Esophagus muscularis mucosa (tissue), 4 donors: ENCODE measurements at places on chromosomes 3 and 15. TPM values are rescaled to one million over a fixed set of nuclear protein-coding genes. Genes with fewer than 3 reads are reported as not detected.

- no peak for DNase-seq
These were observed 251.1 kb downstream of the ULK4 start for GRCh38 chr3:41710646-41711388.

DNA sequence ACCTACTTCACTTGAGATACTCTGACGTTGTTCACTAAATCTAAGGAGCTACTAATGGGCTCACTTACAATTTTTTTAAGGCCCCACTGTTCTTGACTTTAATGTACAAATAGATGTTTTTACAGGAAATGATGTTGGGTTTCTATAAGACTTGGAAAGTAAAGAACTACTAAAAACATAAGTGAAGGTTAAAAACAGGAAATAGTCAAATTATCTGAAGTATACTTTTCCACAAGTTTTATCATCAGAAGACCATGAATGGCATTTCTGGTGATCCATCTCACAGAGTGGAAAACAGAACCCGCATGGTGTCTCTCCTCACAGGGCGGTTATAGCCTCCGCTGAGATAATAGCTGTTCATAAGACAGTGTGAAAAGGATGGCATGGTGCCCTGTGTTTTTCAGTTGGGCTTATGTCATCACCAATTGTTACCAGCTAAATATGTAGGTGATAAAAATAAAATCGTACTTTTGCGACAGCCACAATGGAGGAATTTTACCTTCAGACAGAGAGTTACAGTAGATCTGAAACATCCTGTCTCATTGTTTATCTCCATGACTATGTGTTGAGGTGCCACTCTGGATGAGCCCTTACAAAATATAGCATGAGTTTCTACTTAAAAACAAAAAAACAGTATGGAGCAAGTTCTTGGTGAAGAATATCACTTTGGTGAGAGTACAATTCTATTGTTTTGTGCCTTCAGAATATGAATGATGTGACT lies 462.4 kb downstream of the RAP2B start:
- DNase-seq, result no peak

SLC28A2 gene
- not detected for total RNA-seq

DNA sequence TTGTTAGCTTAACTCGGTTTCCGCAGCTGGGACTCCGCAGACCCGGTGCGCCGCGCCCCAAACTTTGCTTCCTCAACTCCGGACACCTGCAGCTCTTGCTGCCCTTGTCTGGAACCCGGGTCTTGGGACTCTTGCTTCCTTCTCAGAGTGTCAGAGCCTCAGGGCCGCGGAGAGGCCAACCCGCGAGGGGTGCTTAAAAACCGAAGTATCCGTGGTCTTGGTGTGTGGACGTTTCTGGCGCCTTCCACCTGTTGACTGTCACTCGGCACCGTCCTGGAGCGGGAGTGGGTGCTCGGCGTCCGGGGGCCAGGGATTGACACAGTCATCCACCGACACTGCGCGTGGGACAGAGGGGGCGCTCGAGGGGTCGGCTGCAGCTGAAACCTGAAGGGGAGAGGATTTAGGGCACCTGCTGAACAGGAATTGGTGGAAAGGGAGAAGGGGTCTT lies 386 bp downstream of the SQOR start:
- peak; percentile 95 for DNase-seq

DNA sequence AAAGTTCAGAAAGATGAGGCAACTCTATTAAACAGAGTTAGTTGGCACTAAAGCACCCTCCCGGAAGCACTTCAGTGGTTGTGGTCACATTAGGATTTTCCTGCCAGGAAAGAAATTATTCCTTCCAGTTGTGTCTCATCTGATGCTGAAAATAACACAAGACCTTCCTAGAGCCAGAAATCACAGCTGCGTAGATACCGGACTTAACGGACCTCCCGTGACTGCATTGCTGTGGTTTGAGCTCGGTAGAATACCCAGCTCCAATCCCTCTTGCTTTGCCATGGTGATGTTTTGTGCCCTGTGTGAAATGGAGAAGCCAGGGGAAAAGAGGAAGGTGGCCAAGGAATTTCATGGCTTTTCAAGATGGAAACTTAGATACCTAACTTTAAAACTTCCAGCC lies 215.0 kb upstream of the IGF1R start:
- DNase-seq, result no peak

GRCh38 chr15:100570275-100570674 lies 31.7 kb downstream of the LINS1 start:
- DNase-seq, result no peak

PIF1 gene
- 1.7 TPM for total RNA-seq

AADACL2 gene
- 0.33 TPM for total RNA-seq

GRCh38 chr3:73766599-73767381 lies 142.0 kb upstream of the PDZRN3 start:
- no peak for DNase-seq

SCN11A gene
- 0.42 TPM for total RNA-seq

SPPL2A gene
- 130 TPM for total RNA-seq

CATSPER2 gene
- total RNA-seq, result 2.1 TPM

ACSBG1 gene
- total RNA-seq, result 1.2 TPM

ACTC1 gene
- total RNA-seq, result 8.7 TPM

DNA sequence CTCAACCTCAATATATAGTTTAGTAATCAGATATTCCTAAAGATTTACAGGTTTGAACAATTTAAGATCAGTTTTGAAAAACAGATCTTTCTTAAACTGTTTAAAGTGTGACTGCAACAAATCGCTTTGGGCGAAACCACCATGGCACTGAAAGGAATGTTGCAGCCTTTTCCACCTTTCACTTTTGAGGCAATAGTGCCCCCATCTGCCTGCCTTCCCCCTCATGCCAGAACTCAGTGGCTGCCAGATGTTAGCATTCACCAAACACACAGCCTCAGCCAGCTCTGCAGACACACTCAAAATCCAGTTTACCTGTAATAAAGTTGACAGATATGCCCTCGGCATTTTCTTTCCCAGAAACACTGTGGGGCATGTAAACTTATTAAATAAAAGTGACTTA lies 3.3 kb downstream of the LYSMD4 start:
- DNase-seq, result no peak

TRPC1 gene
- 31.1 TPM for total RNA-seq

DNA sequence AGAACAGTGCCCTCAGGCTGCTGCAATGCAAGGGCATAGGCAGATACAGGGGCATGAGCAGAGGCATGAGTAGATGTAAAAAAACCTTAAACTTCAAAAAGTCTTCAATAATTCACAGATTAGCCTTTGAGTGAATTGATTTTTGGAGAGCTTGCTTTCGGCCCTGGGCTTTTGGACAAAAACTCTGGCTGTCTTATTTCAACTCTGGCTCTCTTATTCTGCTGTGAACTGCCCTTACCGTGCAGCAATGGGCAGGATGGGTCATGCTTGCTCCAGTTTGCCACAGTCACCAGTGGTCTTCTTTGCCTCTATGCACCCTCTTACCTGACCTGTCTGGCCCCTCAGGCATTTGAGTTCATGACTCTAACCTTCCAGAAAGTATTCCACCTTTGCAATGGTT lies 555.7 kb downstream of the MAGI1 start:
- no peak for DNase-seq

CACNA1D gene
- total RNA-seq, result 0.99 TPM

GRCh38 chr3:133840767-133841166 lies 35.2 kb downstream of the SRPRB start:
- DNase-seq, result no peak
